ENCODE measurements at places on chromosomes 1 and 21. TPM values are rescaled to one million over a fixed set of nuclear protein-coding genes. Genes with fewer than 3 reads are reported as not detected.

Gene CCDC185
- not detected for total RNA-seq

Gene REN
- not detected for total RNA-seq

Gene TDRD5
- not detected for total RNA-seq

Gene LRRC40
- total RNA-seq = 52.9 TPM

Gene MFAP2
- total RNA-seq = 13.6 TPM

Gene ELAPOR1
- total RNA-seq = 0.53 TPM

Gene CNTN2
- not detected for total RNA-seq

Gene CNR2
- total RNA-seq = not detected

Gene PADI2
- not detected for total RNA-seq

Gene TRMT1L
- total RNA-seq = 19.9 TPM

Gene LHX8
- total RNA-seq = not detected

Gene GABRD
- not detected for total RNA-seq

Gene IVL
- total RNA-seq = not detected

Gene S100A1
- not detected for total RNA-seq

Gene GNG5
- total RNA-seq = 56.4 TPM

Gene LINGO4
- not detected for total RNA-seq

Gene IBA57
- 8.2 TPM for total RNA-seq

Gene KRTAP12-2
- not detected for total RNA-seq

Gene CXADR
- total RNA-seq = 17.7 TPM

Gene CSF3R
- not detected for total RNA-seq

Gene LRRIQ3
- total RNA-seq = 0.93 TPM
